Hematopoietic multipotent progenitor cell (in vitro differentiated cells): ENCODE measurements at places on chromosomes 1 and 21.

GRCh38 chr1:84259376-84259775 lies 42.1 kb upstream of the SAMD13 start:
- no peak for DNase-seq

GRCh38 chr1:210250998-210251679 lies 18.5 kb downstream of the SERTAD4 start:
- DNase-seq, result peak; percentile 72

DNA sequence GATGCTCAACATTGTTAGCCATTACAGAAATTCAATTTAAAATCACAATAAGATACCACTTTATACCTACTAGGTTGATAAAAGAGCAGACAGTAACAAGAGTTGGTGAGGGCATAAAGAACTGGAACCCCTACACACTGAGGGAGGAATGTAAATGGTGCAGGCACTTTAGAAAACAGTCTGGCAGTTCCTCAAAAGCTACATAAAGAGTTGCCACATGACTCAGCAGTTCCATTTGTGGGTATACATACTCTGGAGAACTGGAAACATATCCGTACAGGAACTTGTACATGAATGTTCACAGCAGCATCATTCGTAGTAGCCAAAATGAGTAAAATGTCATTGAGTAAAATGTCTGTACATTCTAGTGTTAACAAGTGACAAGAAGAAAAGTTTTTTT lies 17.0 kb downstream of the NSL1 start:
- DNase-seq, result peak; percentile 72

DNA sequence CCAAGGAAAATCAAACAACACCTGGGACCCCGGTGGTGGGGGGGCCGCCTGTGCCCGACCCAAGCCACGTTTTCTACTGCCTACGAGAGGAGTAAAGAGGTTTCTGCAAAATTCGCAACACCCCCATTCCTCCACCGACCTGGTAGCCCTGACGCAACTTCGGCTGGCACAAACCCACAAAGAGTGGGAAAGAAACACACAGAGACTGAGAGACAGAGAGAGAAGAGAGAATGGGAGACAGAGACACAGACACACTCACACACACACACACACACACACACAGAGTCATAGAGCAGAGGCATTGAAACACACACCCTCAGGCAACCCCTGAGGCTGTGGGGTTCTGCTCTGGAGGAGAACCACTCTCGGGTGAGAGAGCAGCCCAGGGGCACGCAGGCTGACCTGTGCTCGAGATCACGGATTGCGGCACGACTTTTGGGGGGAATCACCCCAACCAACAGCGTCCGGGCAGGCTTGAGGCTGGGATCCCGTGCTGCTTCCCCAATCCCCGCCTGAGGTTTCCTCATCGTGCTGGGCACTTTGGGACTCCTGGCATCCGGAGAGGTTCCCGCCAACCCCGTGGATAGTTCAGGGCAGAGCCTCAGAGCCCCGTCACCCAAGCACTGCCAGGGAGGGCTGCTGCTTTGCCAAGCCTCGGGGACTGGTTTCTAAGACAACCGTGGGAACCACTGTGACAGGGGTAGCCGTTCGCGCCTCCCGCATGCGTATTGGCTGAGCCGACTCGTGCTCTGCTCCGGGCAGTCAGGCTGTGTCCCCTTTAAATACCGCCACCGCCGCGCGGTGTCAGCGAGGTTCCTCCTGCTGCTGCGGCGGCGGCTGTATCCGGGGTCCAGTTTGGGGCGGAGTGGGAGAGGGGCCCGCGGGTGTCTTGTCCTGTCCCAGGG lies 682.4 kb upstream of the TPTE start:
- no peak for DNase-seq

DNA sequence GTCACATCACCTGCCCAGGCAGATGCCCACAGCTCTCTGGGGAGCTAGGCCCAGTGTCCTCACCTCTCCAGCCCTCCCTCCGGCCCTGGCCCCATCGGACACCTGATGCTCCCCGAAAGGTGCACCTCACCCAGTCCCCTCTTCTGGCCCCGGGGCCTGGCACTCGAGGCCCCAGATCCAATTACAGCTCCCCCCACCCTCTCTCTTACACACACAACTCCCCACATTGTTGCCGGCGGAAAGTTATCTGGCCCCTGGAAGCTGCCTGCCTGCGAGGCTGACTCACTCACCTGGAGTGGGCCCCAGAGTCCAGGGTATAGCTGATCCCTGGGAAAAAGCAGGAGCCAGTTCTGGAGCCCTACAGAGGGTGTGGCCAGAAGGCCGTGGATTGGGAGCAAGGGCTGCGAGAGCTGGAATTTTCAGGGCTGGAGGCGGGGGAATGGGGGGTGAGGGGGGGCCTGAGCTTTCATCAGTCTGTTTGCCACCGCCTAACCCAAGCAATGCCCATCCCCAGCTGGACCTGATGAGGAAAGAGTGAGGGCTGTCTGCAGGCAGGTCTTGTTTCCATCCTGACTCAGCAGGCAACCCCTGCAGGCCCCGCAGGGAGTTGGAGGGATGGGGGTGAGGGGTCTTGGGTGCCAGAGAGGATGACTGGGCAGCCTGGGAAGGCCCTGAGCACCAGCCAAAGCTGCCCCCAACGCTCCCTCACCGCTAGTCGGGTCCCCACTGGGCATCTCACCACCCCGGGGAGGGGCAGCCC lies 948 bp downstream of the FBXO2 start:
- DNase-seq, result no peak

- DNase-seq, result no peak
These were observed 81.8 kb downstream of the PEX14 start for GRCh38 chr1:10556430-10557005.

- DNase-seq, result no peak
These were observed 70.1 kb downstream of the HSPA13 start for GRCh38 chr21:14312871-14313270.

GRCh38 chr1:9996624-9997582 lies at the start of gene RBP7:
Gene RBP7, plus strand, starts transcription at chr1:9997228. Its CDS starts 31 bp downstream, at chr1:9997259.
- no peak for DNase-seq

DNA sequence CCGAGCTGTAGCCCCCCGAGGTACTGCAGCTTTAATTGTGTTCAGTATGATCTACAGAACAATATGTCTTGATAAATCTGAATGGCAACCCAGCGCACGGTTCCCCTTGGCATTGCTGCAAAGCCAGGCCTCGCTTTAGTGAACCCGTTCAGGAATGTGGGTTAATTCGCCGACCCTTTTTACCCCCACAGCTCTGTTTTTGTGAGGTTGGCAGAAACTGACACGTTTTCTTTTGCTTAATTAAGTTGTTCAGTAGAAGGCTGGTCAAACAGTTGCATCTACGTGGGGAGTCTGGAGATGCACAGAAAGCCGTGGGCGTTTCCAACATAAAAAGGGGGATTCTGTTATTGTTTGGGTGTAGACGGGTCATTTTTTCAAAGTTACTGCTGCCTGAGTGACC lies 43.2 kb downstream of the OLIG1 start:
- no peak for DNase-seq

DNA sequence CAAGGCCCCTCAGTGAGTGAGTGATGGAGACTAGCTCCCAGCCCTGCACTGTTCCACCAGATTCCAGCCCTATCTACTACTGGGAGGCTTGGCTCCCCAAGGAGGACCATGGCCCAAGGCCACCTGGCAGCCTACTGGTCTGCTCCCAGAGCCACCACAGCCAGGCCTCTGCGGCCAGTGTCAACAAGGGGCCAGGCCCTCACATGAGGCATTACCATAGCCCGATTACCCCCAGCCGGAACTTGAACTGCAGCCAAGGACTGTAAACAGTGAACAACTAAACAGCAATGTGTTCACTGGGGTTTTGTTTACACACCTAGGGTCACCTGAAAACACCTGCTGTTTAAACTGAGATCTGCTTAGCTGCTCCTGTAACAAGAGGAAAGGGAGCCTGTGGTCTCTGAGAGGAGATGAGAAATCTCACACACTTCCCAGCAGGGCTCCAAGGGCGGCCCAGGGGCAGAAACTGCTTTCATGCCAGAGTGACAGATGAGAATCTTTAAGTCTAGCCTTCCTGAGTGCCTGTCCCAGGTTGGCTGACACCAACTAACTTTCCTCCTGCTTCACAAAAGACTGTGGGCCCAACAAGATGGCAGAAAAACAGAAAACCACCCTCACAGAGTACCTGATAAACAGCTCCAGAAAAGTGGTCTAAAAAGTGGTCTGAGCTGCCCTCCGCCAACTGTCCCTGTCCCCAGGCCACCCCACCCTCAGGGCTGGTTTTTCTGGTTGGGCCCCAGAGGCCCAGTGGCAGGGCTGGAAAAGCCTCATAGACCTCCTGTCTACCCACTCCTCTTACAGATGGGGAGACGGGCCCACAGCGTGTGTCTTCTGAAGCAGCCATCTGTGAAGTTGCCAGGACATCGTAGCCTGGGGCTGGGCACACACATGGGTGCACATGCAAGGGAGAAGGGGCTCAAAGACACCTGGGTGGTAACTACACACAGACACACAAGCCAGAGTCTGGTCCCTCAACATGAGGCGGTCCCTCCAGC lies 28.8 kb downstream of the MEF2D start:
- DNase-seq, result no peak

GRCh38 chr1:6272868-6273267 lies 12.0 kb upstream of the GPR153 start:
- DNase-seq, result no peak

GRCh38 chr1:92587445-92587844 lies 100.7 kb upstream of the GFI1 start:
- no peak for DNase-seq

DNA sequence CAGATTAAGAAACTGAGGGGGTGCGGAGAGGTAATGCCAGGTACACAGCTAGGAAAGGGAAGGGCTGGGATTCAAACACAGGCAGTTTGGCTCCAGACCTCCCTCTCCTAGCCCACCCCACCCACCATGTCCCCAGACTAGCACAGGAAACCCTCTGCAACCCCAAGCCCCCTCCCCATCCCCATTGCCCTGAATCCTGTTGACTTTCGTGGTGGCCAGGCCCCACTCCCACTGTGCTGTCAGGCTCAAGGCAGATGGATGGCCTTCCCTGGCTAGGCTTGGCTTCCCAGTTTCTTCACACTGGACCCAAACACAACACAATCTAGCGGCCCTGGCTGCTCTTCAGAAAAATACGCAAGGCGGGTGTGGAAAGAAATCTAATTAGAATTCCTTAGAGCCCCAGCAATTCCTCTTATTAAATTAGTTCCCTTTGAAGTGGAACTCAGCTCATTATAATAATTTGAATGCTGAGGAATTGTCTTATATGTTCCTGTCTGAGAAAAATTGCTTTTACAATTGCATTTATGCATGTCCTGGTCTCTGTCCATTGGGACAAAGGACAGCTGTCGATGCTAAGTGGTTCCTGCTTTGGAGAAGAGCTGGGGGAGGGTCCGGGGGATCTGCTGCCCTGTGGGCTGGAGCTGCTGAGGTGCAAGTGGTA lies 97.4 kb downstream of the SYF2 start:
- no peak for DNase-seq

- DNase-seq, result no peak
These were observed 22.8 kb downstream of the ERG start for GRCh38 chr21:38475519-38475918.

GRCh38 chr1:54122135-54122751 lies 30.6 kb downstream of the CDCP2 start:
- DNase-seq, result no peak

- DNase-seq, result no peak
These were observed 39.0 kb downstream of the MRPL39 start for GRCh38 chr21:25568246-25568645.

- no peak for DNase-seq
These were observed 25.2 kb upstream of the RABGAP1L start for GRCh38 chr1:174134003-174134659.

DNA sequence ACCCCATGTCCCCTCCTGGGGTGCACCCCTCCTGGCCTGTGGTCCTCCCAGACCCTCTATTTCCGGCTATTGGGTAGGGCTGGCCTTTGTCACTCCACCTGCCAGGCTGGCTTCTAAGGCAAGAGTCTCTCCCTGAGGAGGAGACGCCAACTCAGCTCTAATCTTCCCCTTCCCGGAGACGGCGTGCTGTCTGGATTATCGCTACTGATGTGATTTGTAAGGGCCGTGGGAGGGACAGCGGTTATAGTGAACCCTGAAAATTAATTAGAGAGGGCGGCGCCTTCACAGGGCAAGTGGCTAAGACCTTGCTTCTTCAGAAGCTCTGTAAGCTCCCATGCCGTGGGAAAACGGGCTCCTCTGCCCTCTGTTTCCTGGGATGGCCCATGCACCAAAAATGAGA lies 207.0 kb upstream of the VAMP3 start:
- DNase-seq, result no peak

DNA sequence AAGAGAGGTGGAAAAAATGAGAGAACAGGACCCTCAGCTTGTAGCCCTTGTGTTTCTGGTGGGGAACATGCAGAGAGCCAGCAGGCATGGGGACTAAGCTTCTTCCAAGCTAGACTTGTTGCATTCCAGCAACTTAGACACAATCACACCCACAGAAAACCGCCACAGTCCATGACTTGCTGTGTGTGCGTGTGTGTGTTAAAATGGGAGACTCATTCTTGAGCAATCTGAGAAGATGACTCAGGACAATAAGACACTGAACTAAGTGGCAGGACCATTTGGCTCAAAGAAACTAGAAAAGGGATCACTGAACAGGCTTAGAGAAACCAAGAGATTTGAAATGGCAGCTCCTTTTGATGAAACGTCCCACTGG lies 78.0 kb downstream of the HLX start:
- no peak for DNase-seq

- no peak for DNase-seq
These were observed 510.9 kb downstream of the PTPRU start for GRCh38 chr1:29747196-29747595.

DNA sequence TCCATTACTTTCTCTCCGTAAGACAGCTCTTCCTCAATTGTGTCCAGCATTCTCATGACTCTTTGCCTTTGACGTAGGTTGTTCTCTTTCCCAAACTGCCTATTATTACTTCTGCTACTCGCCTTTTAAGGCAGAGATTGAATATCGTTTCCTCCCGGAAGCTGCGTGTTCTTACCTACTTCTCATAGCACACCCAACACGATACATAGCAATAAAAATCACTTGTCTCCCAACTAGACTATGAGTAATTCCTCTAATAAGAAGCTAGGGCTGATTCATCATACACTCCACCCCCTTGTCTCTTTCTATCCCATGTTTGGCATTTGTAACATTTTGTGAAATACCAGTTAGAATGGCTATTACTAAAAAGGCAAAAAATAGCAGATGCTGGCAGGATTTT lies 55.8 kb upstream of the SGIP1 start:
- DNase-seq, result no peak

DNA sequence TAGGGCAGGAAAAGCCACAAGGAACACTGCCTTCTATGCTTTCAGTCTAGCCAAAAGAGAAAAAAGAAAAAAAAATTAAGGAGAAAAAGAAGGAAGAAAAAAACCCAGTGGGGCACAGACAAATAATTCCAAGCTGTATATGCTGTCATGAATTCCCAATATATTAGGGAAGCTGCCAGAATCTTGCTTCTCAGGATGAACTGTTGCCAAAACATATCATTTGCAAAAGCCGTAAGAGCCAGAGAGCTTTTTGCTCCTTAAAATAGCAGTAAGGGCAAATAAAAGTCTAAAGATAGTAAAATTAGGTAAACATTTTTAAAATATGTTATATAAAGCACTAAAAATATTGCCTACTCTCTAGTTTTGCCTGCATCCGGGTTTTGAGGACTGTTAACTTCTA lies 52.1 kb downstream of the PGM1 start:
- no peak for DNase-seq

GRCh38 chr1:236122176-236122575 lies 20.2 kb upstream of the GPR137B start:
- no peak for DNase-seq

GRCh38 chr1:203286161-203286984 lies 18.9 kb upstream of the BTG2 start:
- no peak for DNase-seq
